ENCODE measurements at places on chromosomes 5 and 9.

DNA sequence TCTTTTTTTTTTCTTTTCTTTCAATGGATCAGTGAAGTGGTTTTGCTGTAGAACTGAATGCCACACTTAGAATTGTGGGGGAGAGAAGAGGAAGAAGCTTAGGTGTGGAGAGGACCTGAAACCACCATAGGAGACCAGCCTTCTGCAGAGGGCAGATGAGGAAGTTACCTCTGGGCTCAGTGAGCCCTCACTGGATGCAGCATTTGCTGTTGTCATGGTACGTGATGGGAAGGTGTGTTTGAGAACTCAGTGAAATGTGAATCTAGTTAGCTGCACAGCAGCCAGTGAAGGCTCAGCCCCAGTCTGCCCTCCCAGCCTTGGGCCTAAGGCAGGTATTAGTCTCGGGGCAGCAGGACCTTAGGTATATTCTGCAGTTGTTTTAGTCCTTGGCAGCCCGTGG lies 17.5 kb downstream of the CYFIP2 start:
- DNase-seq = no peak

DNA sequence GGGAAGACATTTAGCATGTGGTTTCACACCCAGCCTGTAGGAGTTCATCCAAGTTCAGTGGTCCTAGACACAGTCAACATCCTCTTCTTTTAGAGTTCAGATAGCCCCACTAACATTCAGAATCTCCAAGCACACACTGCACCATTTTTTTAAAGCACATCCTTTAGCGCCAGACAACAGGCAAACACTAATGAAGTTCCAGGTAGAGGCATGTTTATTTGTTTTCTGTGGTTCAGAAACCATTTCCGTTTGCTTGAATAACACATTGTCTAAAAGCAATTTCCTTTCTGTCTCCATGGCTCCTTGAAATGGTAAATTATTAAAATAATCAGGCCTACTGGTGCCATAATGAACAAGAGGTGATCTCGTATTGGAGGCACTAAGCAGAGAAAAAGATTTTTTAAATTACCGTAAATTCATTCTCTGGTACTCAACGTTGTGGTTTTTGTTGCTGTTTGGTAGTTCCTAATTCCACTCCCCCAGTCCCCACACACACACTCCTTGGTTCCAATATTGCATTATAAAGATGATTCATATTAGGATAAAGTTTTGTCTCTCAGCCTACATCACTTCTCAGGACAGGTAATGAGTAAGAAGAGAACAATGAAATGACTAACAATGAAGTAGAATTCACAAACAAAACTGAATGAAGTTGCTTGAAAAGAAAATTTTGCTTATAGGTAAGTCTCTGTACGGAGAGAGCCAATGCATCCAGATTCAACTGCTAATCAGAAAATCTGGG lies 153.1 kb downstream of the PCSK1 start:
- no peak for DNase-seq

DNA sequence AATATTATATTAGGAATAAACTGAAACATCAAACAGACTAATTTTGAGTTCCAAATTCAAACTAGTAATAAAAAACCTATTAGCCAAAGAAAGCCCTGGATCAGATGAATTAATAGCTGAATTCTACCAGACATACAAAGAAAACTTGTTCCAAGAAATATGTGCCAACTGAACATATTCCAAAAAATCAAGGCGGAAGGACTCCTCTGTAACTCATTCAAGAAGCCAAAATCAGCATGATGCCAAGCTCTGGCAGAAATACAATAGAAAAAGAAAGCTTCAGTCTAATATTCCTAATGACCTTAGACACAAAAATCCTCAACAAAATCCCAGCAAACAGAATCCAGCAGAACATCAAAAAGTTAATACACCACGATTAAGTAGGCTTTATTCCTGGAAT lies 619.1 kb upstream of the COX7C start:
- no peak for DNase-seq

GRCh38 chr5:160360310-160360709 lies 10.1 kb downstream of the C1QTNF2 start:
- DNase-seq = no peak

DNA sequence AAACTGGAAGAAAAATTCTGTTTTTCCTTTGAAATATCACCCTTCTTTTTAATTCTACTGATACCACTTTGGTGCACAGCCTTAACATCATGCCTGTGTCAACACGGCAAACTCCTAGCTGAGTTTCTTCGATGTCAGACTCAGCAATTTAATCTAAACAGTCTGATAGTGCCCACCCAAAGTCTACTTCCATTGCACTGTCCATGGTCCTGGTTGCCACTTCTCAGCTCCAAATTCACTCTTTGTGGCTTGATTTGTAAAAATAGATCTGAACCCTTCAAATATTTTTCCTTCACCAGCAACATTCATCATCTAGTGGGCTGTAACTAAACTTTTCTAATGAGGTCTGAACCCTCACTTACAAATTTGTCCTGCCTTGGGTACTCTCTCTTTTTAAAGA lies 107.8 kb downstream of the NUDT12 start:
- no peak for DNase-seq

DNA sequence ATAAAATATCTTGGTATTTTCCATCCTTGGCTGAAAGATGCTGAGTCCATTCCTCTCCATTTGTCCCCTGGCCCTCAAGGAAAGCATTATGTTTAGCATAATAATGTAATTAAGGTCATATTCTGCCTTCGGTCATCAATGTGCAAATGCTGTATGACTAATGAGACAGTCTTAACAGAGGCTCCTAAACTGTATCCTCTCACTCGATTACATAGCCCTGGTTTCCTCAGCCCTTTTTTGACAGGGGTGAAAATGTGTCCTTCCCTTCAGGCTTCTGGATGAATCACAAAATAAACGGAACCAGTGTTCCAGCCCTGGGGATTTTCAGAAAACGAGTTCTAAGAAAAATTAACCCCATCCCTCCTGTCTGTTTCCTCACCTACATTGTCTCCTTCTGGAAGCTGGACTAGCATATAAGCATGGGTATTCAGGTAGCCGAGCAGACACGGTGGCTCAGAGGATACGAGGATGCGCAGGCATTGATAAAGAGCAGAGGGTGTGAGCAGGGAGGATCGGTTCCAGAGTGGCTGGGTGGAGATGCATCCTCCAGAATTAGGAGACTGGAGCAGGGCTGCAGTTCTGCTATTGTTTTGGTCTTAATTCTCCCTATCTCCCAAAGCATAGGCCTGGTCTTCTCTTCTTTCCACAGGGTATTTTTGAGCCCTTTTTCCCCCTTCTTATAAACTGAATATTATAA lies 742.9 kb downstream of the TLR4 start:
- no peak for DNase-seq

DNA sequence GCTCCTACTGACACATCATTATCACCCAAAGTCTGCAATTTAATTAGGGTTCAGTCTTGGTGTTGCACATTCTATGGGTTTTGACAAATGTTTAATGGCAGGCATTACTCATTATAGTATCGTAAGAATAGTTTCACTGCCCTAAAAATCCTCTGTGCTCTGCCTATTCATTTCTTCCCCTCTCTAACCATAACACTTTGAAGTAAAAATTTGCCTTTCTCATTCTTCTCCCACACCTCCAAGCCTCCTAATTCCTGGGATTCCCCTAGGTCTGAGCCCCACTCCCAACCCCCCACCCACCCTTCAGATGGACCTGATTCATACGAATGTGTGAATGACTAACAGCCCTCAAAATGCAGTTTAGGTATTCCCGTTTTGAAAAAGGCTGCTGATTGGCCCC lies 18.4 kb downstream of the ENC1 start:
- DNase-seq = no peak

GRCh38 chr9:19133549-19134345 lies 6.5 kb upstream of the PLIN2 start:
- no peak for DNase-seq

DNA sequence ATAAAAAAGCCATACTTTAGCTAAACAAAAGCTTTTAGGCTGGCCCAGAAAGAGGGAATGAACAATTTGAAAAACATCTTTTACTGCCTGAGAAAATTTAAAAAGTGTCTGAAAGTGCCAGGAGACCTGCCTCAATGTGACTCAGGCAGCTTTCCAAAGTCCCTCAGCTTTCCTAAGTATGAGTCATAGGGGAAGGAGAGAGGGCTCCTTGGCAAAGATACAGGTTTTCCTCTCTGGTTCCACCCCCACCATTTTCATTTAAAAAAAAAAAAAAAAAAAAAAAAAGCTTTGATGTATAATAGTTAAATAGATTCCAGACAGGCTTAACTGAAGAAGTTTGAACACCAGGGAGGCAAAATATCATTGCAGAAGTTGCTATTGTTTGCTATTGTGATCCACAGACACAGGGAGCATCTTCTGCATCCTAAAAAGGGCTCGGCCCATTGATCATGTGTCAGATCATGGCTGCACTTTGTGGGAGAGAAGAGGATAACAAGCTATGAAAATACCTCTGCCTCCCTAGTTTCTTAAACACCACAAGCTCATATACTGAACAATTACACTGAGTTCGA lies 71.5 kb downstream of the MRPS27 start:
- DNase-seq = no peak

DNA sequence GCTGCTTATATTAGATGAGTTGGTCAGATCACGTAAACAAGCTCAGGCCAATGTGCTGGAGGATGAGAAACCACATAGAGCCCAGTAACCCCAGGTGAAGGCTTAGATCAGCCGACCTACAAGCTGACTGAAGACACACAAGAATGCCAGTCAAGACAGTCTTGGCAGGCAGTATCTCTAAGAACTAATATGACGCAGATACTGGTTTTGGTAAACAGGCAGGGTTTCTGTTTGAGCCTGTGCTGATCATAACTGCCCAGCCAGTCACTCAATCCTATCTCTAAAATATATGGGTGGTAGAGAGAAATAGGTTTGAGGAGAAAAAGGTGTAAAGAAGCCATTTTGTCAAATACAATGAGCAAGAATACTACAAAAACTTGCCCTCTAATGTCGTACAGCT lies 7.8 kb upstream of the RIGI start:
- no peak for DNase-seq

GRCh38 chr5:172687940-172688339 lies 46.9 kb downstream of the NEURL1B start:
- DNase-seq = no peak

DNA sequence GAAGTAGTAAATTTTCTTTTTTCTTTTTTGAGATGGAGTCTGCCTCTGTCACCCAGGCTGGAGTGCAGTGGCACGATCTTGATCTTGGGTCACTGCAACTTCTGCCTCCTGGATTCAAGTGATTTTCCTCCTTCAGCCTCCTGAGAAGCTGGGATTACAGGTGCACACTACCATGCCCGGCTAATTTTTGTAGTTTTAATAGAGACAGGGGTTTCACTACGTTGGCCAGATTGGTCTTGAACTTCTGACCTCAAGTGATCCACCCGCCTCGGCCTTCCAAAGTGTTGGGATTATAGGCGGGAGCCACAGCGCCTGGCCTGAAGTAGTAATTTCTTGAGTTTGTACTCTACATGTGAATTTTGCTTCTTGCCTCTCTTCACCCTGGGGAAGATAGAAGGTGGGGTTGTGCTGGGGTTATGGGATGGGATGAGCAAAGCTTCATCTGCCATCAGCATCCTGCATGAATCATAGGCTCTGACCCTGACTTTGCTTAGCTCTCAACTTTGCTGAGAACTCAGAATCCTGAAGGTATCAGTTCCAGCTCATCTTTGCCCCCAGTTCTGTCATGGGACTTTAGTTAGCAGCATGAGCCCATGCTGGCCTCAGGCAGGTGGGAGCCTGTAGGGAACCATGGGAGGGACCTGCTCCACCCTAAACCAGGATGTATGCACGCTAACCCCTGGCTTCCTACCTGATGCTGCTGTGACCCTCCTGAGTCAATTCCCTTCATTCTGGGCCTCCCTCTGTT lies 9.3 kb upstream of the CCL21 start:
- DNase-seq = no peak

DNA sequence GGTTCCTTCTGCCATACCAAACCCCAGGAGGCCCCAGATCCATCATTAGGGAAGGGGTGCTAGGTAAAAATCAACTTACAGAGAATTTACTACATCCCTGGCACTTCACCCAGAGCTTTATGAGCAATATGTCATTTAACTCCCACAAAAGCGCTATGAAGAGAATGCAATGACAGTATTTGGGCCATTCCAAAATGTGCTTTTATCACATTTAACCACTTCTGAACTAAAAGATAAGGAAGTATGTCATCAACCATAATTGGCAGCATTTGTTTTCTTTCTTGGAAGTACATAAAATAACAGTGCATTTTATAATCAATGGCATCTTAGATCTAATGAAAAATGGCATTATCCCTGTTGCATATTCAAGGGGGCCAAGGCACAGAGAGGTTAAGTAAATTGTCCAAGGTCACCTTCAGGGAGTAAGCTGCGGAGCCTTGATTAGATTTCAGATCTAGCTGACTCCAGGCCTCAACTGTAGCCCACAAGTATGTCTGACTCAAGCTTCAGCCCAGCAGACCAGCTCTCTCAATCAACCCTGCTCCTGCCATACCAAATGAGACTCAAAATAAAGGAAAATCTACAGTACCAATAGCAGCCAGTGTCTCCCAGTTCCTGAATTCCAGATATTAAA lies 16.5 kb downstream of the SH3TC2 start:
- no peak for DNase-seq

- DNase-seq = no peak
Observed at GRCh38 chr5:75672616-75673015, 44.6 kb downstream of the POC5 start.

- no peak for DNase-seq
Observed at GRCh38 chr9:70362952-70363351, 51.5 kb downstream of the KLF9 start.

DNA sequence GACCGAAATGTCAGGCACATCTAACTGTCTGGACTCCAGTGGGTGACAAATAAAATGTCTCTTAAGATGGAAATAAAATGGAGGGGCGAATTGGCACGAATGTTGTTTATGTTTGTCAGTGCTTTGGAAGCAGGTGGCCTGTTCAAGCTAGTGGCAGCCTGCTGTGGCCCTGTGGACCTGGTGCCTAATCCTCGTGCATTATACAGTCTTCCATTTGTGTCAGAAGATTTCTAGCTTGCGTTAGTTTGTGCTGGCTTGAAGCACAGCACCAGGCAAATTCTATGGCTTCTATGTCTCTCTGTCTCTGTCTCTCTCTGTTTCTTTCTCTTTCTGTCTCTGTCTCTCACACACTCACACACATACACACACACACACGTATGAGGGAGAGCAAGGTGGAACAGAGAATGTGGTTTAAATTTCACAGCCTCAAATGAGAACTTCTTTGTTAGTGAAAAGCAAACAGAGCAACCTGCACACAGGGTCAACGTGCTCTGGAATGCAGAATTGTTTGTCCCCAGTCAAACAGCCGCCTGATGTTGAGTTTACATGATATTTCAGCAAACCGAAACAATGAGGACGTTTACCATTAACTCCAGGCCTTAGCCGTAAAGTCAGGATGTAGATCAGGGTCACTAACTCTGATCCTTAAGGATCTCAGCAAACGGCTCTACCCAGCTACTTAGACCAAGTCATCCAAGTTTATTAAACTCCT lies 39.0 kb upstream of the CD180 start:
- DNase-seq = no peak

- no peak for DNase-seq
Observed at GRCh38 chr5:58081435-58081834, 378.5 kb downstream of the PLK2 start.

DNA sequence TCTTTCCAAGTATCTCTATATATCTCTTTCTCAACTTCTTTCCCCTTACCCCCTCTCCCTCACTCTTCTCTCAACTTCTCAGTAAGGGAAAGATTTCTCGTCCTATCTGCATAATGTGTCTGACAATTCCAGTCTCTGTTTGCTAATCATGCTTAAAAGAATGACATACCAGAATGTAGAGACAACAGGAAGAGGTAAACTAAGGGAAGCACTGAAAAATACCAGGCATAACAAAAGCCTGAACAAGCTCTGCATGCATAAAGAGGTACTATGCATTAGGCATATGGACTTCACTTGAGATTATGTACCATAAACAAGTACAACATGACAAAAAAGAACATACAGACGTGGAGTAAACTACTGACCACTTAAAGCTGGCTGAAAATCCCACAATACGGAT lies 62.6 kb downstream of the SEMA5A start:
- no peak for DNase-seq

All from D721Med (cell line).